ENCODE measurements at places on chromosomes 5 and 9.

- no peak for DNase-seq
Observed at GRCh38 chr5:127367029-127367428, 76.4 kb downstream of the MEGF10 start.

DNA sequence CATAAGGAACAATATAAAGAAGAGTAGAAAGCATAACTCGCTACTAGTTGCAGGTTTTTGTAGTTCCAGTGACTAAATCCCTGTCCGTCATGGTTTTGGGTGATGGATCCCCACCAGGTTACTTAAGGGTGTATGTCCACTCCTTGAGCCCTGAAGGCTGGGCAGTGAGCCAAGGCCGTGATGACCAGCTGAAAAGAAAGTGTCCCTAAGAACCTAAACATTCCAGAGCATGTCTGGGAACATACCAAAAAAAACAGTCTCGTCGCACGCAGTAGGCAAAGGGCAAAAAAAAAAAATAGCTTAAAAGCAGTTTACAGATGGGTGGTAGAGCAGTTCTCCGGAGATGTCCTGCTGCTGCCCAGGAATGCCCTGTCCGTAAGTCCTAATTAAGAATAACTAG is 21.4 kb upstream of the SNAPC3 start:
- peak; percentile 61 for DNase-seq

GRCh38 chr5:172506921-172507320 is 52.6 kb upstream of the SH3PXD2B start:
- DNase-seq = no peak

DNA sequence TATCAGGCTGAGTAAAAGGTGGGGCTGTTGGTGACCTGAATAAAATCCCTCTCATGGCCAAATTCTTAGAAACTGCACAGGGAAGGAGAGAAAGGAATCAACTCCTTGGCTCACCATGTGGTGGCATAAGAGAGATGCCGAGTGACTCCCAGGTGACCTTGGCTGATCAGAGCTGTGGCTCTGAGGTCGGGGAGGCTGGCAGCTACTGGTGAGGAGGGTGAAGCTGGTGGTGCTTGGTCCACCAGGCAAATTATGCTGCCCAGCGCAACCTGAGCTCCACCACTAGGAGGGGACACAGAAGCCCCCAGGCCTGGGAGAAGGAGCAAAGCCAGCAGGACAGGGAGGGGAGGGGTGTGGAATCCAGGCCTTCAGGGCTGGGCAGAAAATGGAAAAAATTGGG is 111.2 kb upstream of the IL12B start:
- DNase-seq = no peak

GRCh38 chr9:81861644-81862043 is 66.6 kb upstream of the SPATA31D4 start:
- peak; percentile 68 for DNase-seq

DNA sequence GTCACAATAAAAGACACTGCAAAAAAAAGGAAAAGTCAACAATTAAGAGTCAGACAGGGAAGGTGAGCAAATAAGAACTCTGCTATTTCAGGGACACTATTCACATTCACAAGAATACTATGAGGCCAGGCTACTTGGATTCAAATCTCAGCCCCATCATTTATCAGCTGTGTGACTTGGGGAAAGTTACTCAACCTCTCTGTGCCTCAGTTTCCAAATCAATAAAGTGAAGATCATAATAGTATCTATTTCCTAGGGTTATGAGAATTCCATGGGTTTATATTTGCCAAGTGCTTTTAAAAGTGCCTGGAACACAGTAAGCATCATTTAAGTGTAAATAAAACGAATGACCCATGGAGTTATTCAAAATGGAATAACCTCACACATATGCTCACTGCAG is 56.4 kb downstream of the ALDH7A1 start:
- no peak for DNase-seq

- DNase-seq = no peak
Observed at GRCh38 chr9:100211476-100211875, 112.4 kb downstream of the INVS start.

GRCh38 chr9:138099803-138100598 is 222.4 kb downstream of the CACNA1B start:
- DNase-seq = no peak

- no peak for DNase-seq
Observed at GRCh38 chr5:95852567-95852966, 30.0 kb upstream of the GLRX start.

- no peak for DNase-seq
Observed at GRCh38 chr5:179795049-179795862, 1.5 kb downstream of the LTC4S start.

DNA sequence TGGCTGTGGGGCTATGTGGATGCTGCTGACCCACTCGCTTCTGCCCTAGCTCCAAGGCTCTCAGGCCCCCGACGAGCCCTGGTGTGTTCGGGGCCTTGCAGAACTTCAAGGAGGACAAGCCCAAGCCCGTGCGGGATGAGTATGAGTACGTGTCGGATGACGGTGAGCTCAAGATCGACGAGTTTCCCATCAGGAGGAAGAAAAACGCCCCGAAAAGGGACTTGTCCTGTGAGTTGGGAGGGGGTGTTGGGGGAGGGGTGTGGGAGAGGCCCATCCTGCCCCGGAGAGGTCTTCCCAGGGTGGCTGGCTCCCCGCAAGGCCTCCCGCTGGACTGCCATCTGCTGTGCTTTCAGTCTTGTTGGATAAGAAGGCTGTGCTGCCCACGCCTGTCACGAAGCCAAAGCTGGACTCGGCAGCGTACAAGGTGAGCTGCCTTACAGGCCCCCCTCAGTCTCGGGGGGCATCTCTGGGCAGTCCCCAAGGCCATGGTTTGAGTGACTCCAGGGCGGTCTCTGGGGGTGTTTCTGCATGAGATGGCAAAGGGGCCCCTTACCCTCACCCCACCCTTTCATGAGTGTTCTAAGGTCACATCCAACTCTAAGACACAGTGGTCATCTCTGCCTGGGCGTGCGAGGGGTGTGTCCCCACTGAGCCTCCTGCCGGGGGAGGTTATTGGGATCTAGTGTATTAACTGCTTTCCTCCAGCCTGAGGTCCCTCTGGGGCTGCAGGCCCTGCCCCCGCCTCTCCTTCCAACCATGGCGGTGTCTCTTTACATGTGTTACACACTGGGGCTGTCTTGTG is 89.5 kb downstream of the PHF2 start:
- DNase-seq = no peak

GRCh38 chr5:118017536-118017935 is 970.8 kb downstream of the DTWD2 start:
- no peak for DNase-seq

GRCh38 chr5:2877522-2877921 is 126.0 kb upstream of the IRX2 start:
- DNase-seq = no peak

GRCh38 chr9:116317503-116317902 is 163.9 kb downstream of the PAPPA start:
- DNase-seq = no peak

- DNase-seq = no peak
Observed at GRCh38 chr9:138053321-138053868, 175.8 kb downstream of the CACNA1B start.

- DNase-seq = no peak
Observed at GRCh38 chr9:17723656-17724055, 144.8 kb downstream of the SH3GL2 start.

- DNase-seq = peak; percentile 87
Observed at GRCh38 chr5:71924980-71925379, 182.3 kb upstream of the MAP1B start.

DNA sequence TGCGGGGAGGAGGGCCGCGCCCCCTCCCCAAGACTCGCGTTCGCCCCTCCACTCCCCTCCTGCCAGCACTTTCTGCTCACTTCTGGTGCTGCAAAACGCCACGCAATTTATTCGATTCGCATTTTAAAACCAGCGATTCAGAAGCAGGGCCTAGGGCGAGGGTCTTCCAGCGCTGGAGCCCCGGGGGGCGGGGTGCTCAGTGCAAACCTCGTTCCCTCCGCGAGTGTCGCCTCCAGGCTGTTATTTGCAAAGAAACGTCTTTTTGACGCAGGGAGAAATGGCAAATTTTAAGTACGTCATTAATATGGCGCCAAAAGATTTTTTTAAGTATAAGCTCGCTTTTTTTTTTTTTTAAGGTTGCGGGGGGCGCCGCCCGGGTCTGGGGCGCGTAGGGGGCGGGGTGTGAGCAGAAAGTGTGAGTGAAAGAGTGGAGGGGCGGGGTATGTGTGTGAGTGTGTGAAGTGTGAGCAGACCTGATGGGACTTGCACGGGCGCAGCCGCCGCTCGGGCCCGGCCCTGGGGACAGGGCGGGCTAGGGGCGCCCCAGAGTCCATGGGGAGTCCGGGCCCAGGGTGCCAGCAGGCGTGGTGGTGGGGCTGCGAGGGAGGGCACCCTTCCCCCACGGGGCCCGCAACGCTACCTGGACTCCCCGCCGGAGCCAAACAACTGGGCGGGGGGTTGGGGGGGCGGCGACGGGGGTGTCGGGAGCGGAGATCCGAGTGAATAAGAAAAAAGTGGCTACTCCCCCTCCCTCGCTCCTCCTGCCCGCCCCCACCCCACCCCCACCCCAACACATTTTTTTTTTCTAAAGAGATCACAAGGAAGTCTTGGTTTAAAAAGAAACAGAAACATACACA is at the start of gene JADE2:
Gene JADE2, plus strand, starts transcription at position 845 of the 857 bp plus-strand sequence. CDS start 10,188 bp downstream, outside the sequence.
- peak; percentile 51 for DNase-seq

DNA sequence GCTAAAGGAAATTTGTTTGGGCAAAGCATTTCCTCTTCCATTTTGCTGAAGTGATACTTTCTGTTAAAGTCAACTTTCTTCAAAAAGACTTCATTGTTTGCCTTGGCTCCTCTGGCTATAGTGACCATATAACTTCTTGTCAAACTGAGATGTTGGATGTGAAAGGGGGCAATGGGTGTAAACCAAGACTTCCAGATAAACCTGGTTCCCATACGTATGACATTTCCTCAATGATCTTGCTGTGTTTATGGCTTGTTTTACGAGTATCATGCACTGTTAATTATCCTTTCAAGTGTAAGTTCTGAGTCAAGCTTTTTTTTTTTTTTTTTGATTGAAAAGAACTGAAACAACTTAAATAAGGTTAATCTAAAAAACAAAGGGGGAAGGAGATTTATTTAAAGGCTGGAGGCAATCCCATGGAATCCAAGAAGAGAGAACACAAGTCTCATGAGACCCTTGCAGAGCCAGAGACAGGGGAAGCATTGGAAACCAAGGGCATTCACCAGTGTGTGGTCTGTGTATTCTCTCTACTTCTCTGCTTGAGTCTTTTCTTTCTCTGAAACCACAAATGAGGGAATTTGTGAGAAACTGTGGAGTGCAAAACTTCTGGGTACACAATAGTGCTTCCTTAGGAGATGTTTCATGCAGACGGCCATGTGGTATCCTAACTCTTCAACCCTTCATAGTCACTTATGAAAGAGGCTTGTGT is 335.3 kb downstream of the RAB3C start:
- DNase-seq = no peak

DNA sequence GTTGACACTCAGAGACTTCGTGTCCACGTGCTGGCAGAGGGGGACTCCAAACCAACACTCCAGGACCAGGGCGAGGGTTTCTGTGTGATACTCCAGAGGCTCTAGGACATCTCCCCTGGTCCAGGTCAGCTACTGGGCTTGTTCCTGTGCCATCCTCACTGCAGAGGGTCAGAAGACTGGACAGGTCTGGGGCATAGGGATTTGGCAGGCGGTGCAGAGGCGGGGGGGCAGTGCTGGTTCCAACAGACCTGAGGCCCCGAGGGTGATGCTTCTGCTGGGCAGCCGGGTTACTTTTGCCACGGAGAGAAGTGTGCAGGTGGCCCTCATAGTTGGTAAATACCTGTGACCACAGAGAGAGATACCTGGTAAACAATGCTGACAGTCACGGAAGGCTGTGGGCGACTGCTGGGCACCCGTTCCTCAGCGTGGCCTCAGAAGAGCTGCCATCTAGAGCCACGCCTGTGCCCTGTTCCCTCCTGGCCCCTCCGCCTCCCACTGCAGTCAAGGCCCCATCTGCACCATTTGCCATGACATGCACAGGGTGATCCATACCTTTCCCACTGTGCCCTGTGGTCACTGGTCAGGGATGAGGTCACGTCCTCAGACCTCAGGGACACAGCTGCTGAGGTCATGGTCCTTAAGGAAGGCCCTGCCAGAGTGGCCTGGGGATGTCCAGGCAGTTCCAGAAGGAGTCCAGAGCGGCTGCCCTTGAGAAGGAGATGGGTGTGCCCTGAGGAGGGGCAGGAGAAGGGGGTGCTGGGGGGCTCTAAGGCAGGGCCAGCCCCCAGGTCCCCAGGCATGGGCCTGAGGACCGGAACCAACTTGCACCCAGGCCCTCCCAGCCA is 30.0 kb downstream of the TRIP13 start:
- no peak for DNase-seq

DNA sequence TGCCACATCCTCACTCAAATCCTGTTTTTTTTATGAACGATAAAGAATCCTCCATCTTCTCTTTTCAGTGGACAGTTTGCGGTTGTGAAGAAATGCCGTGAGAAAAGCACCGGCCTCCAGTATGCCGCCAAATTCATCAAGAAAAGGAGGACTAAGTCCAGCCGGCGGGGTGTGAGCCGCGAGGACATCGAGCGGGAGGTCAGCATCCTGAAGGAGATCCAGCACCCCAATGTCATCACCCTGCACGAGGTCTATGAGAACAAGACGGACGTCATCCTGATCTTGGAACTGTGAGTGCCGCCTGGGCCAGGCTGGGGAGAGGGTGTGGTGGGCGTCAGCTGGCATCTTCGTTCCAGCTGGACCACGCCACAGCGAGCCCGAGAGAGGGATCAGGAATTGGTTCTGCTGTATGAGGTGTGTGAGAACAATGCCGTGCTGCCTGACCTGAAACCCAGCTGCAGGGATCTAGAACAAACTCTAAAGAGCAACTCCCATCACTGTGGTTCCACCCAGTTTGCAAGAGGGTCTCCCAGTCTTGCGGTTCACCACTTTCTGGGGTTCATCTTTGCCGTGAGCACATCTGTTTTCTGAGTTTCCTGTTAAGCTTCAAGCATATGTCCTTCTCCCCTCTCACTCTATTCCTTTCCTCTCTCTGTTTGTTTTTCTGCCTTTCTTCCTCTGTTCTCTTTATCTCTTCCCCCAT is 107.4 kb downstream of the DAPK1 start:
- DNase-seq = no peak

- DNase-seq = no peak
Observed at GRCh38 chr9:14232111-14232510, 81.8 kb downstream of the NFIB start.

- DNase-seq = no peak
Observed at GRCh38 chr5:50712479-50712878, 46.0 kb downstream of the PARP8 start.

- peak; percentile 24 for DNase-seq
Observed at GRCh38 chr9:91127653-91128052, 234.1 kb downstream of the AUH start.

DNA sequence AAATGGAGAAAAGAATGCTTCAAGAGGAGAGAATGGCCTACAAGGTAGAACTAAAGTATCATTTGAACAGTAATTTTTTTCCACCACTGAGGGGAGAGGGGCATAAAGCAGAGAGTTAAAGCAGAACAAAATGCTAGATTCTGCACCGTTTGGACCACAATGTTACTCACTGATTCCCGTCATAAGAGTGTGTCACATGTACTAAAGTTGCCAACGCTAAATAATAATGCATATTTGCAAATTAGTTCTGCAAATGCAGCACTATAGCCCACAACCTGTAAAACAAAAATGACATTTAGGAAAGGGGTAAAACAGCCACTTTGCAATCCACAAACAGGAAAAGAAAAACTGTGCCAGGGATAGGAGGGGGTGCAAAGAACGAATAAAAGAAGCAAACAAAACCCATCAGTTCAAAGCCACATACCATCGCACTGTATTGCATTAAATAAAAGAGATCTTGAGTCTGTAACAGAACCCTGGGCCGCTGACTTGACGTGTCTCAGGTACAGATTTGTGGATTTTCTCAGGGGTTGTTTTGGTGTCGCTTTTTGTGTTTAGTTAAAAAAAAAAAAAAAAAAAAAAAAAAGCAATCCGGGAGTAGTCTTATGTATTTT is 7.7 kb upstream of the NFIB start:
- DNase-seq = no peak

Data from fibroblast of skin of back (primary cell).